ENCODE measurements at places on chromosomes 6 and 20.

DNA sequence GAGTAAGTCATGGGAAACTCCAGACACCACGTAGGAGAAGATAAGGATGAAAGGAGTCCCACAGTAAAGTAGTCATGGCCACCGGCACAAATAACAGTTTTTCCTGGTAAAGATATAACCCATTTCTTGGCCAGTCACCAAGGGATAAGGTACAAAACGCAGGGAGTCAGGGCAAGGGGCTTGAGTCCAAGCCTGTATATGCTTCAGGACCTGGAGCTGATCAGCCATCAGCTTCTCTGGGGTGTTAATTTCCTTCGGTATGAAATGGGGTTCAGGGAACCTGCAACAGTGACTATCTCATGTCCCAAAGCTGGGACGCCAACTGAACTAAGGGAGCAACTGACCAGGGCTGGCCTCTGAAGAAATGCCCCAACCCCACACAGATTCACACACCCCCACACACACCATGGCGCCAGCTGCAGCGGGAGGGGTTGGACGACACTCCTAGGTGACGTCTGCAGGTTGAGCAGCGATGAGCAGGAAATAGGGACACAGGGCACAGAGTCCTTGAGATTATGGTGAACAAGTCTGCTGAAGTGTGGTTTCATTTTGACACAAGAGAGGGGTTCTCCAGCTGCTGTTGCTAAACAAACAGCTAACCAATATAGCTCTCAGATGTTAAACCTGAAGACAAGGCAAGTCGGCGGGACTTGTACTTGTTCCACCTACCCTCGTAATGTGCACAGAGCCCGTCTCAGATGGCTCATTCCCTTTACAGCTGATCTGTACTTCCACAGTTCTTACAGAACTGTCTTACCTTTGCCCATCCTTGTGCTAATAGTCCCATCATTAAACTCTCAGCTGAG is 7.4 kb upstream of the ADTRP start:
- no peak for DNase-seq

- no peak for DNase-seq
These were observed 116.1 kb downstream of the VEGFA start for GRCh38 chr6:43886067-43886461.

DNA sequence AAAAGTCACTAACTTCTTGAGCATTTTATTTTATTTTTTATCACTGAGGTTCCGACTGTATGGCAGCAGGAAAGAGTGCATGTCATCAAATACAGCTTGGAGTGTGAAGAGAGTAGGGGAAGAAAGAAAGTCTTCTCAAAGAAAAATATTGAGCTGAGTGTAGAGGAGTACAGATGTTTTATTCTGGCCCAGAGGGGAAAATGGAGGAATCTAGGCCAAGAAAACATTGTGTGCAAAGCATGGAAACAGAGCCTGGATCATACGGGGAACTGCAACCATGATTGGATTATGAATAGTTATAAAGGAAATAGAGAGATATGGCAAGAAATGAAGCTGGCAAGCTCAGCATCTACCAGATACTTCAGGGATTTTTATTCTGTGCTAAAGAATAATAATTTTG is 104.2 kb upstream of the SCGN start:
- no peak for DNase-seq

DNA sequence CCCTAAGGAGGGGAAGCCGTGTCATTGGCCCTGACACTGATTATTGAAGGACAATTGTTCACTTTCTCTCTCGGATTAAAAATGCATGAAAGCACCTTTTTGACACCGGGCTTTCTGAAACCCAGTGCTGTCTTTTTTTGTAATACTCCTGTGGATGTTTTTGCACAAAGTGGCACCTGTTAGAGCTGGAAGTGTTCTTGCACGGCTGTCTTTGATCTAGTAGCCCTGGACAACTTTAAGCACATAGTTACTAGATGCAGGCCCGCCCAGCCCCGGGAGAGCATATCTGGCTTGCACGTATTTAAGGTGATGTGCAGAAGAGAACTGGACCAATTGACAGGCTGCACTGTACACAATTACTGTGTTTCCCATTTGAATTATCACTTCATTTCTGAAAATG is 72.6 kb downstream of the ARID1B start:
- DNase-seq: no peak

DNA sequence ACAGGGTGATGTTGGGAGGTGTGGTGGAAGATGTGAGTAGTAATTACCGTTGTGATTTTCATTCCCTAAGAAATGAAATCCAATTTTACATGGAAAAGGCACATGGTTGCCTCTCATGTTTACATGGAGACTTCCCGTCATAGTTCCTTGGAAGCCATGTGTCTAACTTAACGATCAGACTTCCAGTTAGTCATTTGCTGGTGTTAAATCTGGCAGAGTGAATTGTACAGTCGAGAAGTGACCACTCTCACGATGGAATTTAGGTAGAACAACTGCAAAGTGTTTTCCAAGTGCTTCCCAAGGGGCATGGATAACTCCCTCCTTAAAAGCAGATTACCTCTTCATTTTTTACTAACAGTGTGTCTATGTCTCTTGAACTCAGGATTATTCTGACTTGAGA is 145.8 kb upstream of the CCN2 start:
- DNase-seq: no peak

All from NCI-H1092 (cell line).